ENCODE measurements at places on chromosomes 5 and 9.

GRCh38 chr5:96125231-96125891 is 163.7 kb upstream of the ELL2 start:
- no peak for DNase-seq

- no peak for DNase-seq
These were observed 78.8 kb downstream of the NLN start for GRCh38 chr5:65800775-65801174.

DNA sequence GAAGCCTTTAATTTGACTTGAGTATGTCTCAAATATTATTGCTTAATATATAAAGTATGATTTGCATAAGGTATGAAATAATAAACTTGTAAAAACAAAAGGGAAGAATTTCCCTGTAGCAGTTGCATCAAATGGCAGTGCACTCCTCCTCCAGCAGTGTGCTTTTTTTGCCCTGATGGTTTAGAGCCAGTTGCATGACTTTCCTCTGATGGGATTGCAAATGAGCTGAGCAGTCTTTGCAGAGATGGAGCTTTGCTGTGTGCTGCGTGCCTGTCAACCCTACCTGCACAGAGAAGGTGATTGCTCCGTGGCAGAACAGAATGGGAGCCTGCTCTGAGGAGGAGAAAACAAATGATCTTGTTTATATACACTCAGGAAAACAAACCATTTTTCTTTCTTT is 22.7 kb upstream of the CATSPER3 start:
- DNase-seq: no peak

DNA sequence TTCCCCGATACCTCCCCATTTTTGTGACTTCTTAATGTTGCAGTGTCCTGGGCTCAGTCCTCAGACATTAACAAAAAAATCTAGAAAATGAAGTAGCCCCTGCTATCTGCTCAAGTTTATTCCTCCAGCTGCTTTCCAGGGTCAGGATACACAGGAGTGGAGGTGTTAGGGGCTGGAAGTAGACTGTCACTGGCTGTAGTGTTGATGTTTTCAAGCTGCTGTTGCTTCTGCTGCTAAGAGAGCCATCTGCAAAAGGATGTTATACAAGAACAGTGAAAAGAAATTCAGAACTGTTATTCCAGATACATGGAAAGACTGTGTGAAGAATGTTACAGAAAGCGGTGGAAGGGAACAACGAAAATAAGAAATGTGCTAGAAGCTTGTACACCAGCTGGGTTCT is 10.7 kb downstream of the CD14 start:
- DNase-seq: no peak

DNA sequence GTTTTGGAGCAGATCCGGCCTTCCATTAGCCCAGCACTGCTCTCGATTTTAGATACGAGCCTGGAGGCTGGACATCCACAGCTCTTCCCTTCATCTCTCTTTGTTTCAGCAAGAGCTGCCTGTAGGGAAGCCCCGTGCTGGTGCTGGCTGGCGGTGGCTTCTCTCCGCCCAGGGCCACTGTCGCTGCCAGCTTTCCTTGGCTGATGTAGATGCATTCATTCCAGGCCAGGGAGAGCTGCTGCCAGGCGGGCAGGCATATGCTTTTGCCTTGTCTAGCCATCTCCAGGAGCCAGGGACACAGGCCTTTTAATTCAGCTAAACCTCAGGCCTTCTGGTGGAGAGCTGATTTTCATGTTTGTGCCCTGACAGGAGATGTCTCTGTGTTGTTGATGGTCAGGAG is 409.3 kb upstream of the CLINT1 start:
- no peak for DNase-seq

GRCh38 chr5:132678735-132679134 is 4.9 kb downstream of the IL4 start:
- no peak for DNase-seq

- DNase-seq: no peak
These were observed 20.2 kb upstream of the RPL26L1 start for GRCh38 chr5:172939071-172939470.

DNA sequence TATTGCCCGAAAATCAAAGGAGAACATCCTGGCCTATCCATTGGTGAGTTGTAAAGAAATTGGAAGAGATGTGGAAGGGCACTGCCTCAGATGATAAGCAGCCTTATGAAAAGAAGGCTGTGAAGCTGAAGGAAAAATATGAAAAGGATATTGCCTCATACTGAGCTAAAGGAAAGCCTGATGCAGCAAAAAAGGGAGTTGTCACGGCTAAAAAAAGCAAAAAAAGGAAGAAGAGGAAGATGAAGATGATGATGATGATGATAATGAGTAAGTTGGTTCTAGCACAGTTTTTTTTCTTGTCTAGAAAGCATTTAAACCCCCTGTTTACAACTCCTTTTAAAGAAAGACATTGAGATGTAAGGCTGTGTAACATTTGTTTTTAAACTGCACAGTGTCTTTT is 59.8 kb upstream of the ZBED3 start:
- no peak for DNase-seq

DNA sequence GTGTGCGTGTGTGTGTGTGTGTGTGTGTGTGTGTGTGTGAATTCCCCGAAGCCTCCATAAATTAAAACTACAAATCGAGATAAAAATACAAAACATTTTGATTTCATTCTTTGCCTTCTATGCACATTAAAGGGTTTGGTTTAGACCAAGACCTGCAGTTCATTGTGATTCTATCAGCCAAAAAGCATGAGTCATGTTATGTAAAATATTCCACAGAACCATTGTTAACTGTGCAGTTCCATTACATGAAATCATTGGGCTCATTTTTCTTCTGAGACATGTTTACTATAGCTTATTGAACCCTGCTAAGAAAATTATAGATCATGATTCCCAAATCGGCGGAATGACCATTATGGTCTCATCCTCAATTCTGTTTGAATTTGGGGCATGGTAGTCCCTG is 11.7 kb downstream of the CAVIN4 start:
- no peak for DNase-seq

- no peak for DNase-seq
These were observed 189.0 kb downstream of the RGS3 start for GRCh38 chr9:113652355-113653152.

DNA sequence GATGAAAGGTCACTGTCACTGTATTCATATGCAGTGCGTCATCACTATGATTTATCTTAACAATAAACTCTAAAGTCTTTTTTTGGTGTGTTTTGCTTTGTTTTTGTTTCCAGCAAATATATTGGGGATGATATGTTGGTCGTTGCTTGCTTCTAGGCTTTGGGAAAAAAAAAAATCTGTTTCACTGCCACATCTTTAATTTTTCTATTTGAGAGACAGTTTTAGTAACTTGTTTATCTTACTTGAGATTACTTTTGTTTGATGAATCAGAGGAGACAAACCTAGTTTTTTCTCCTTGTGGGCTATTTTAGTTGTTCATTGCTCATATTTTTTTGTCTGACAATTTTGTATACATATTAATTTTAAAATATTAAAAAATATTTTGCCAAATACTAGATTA is 19.4 kb downstream of the CWC27 start:
- no peak for DNase-seq

DNA sequence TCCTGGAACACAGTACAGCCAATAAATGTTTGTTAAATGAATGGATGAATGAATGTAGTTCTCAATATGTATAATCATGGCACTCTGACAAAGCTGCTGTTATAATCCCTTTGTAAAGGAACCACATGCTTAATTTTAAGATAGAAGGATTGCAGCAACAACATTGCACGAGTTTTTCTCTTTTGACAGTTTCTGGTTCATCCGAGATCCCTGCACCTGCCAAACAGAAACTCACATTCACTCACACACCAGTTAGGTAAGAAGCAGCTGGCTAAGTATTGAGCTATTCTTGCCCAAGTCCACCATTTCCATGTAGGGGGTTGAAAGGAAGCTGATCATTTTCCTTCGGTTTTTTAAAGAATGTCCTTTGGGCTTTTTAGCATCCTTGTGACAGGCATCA is 133.7 kb upstream of the MAP1B start:
- no peak for DNase-seq

DNA sequence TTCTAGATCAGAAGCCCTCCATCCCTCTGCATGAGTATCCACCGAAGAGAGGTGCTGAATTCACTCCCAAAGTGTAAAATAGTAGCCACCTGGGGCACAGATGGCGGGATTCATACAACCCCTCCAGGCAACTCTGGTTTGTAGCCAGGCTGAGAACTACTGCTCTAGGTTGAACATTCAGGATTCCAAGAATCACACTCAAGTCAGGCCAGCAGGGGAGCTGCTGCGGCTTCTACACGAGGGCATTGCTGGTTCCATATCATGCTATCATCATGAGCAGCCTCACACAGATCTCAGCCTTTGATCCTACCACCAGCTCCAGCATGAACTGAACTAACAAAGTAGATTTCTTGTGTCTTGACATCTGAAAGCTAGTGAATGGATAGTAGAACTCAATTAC is 367.9 kb downstream of the DIRAS2 start:
- DNase-seq: no peak

- DNase-seq: no peak
These were observed 57.2 kb downstream of the DENND1A start for GRCh38 chr9:123872710-123873109.

GRCh38 chr5:166961913-166962312 is 1329.5 kb upstream of the WWC1 start:
- no peak for DNase-seq

DNA sequence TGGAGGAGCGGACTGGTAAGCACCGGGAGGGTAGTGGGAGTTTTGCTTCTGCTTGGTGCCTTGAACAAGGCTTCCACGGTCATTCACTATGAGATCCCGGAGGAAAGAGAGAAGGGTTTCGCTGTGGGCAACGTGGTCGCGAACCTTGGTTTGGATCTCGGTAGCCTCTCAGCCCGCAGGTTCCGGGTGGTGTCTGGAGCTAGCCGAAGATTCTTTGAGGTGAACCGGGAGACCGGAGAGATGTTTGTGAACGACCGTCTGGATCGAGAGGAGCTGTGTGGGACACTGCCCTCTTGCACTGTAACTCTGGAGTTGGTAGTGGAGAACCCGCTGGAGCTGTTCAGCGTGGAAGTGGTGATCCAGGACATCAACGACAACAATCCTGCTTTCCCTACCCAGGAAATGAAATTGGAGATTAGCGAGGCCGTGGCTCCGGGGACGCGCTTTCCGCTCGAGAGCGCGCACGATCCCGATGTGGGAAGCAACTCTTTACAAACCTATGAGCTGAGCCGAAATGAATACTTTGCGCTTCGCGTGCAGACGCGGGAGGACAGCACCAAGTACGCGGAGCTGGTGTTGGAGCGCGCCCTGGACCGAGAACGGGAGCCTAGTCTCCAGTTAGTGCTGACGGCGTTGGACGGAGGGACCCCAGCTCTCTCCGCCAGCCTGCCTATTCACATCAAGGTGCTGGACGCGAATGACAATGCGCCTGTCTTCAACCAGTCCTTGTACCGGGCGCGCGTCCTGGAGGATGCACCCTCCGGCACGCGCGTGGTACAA is 556 bp downstream of the PCDHGC3 start:
- DNase-seq: peak; percentile 75

DNA sequence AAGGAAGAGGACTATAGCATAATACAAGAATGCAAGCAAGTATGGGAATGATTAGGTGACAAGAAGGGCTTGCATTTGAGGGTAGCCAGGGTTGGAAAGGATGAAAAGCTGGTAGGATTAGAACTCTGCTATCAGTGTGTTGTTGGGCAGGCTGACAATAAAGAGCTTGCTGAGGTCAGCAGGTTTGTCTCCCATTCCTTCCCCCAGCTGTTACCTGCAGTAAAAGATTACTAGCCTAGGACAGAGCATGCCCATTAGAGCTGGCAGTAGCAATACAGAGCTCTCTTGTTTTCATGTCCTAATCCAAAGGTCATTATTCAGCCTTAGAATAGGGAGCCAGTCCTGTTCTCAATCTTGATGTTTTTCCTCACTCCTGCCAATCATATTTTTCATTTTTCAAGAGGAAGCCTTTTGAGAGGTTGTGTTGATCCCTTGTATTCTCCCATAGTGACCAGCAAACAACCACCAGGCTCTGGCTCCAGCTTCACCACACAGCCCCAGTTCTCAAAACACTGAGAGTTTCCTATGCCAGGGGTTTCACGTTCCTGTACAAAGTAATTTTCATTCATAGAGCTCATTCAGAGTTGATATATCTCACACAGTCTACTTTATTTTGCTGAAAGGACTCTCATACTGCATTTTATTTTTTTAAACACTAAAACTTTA is 71.7 kb downstream of the OR2K2 start:
- no peak for DNase-seq

GRCh38 chr5:133499895-133500294 is 112.4 kb downstream of the FSTL4 start:
- DNase-seq: no peak

DNA sequence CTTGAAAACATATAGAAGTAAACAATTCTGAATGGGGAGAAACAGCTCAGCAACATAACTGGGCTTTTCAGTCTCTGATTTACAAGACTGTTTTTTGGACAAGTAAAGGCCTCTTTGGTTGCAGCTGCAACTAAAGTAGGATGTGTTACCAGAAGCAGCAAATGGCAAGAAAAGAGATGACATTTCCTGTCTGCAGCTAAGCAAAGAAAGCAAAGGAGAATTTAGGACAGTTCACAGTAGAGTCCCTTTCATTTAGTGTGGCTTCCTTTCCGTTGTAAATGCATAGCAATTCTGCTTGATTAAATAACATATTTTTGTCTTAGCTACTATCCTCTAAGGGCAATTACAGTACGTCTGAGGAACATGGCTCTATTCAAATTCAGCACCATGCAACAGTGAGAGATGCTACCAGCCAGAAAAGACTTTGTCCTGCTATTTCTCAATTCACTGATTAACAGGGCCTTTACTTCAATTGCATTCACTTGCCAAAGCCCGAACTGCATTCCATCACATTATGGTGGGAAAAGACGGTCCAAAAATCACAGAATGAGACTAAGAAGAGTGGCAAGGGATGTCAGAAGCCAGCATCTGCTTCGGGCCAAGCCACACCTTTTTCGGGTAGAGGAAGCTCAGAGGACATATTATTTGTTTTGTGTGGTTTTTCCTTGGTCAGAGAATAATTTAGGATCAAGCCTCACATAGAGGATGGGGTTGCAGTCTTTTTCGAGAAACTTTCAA is 107.7 kb downstream of the SEMA6A start:
- DNase-seq: no peak

DNA sequence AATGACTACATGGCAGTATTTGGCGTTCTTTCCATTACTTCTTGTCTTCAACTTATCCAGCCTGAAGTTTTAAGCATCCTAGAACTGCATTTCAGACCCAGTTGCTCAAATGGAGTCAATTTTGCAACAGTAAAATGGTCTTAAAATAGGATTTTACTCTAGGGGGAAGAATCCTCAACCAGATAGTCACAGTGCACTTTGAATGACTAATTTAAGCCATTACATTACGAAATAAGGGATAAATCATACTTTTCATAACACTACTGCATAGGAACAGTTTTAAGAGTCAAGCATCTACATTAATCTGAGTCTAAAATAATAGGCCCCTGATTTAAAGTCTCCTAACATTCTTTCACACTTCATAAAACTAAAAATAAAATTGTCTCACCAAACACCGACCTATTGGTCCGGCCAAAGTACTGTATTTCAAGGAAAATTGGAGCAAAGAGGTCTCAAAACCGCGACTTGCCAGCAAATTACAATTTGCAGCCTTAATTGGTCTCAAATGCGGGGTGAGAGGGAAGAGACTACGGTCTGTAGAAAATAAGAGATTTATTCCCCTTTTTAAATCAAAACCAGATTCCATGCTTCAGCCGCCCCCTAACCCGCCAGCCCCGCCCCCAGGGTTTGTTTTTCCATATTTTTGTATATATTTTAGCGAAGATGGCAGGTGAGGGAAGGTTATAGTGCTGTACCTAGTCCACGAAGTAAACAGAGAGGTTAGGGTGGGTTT is 1.2 kb upstream of the SMARCA2 start:
- DNase-seq: peak; percentile 34

Measured in hepatic stellate cell (primary cell).